ENCODE measurements at places on chromosomes 7 and 10.

GRCh38 chr7:89054361-89054760 is 258.8 kb upstream of the TEX47 start:
- DNase-seq: no peak

DNA sequence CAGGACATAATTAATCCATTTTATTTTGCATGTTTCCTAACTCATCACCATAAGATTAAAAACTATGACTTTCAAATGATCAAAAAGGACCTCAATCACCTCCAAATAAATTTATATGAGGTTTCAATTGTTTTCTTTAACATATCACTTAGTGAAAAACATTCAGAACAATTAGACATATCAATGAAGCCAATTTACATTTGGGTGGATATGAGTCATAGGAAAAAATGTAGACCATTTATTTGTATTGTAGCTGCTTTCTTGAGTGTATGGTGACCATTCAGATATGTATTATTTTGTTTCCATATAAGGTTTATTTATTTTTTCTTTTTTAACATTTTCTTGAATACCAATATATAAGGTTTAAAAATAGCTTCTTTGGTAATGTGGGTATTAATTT is 13.3 kb upstream of the EXOC6 start:
- DNase-seq: no peak

- no peak for DNase-seq
Measured at GRCh38 chr7:139088268-139088667, 21.3 kb downstream of the ZC3HAV1 start.

GRCh38 chr7:107501593-107501992 is 31.7 kb downstream of the GPR22 start:
- no peak for DNase-seq

GRCh38 chr10:48358838-48359237 is 52.4 kb downstream of the MAPK8 start:
- DNase-seq: no peak

DNA sequence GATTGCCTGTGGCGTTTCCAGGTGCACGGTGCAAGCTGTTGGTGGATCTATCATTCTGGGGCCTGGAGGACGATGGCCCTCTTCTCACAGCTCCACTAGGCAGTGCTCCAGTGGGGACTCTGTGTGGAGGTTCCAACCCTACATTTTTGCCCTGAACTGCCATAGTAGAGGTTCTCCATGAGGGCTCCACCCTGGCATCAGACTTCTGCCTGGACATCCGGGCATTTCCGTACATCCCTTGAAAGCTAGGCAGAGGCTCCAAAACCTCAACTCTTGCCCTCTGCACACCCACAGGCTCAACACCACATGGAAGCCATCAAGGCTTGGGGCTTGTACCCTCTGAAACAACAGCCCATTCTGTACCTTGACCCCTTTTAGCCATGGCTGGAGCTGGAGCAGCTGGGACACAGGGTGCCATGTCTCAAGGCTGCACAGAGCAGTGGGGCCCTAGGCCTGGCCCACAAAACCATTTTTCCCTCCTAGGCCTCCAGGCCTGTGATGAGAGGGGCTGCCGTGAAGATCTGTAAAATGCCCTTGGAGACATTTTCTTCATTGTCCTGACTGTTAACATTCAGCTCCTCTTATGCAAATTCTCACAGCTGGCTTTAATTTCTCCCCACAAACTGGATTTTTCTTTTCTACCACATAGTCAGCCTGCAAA is 10.0 kb upstream of the FGL2 start:
- no peak for DNase-seq
